ENCODE measurements at places on chromosomes 4 and X.

DNA sequence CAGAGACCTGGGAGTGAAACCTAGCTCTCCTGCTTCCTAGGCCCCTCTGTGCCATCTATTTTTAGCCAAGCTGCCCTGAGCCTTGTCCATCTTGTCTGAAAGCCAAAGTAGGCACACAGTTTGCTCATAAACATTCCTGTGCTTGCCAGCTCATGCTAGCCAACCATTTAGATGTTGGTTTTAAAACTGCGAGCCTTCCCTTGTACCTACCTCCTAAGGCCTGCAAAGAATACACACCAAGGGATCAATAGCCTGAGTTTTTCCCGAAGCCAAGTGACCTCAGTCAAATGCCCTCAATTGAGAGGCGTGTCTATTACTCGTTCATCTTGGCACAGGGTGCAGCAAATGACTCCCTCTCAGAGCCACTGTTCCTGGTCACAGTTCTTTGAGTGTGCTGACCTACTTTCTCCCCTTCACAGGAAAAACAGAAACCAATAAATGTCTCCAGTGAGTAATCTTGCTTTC lies 48.5 kb downstream of the ZCCHC12 start:
- no peak for DNase-seq

- DNase-seq = no peak
These were observed 18.7 kb downstream of the NDNF start for GRCh38 chr4:121053601-121054143.

DNA sequence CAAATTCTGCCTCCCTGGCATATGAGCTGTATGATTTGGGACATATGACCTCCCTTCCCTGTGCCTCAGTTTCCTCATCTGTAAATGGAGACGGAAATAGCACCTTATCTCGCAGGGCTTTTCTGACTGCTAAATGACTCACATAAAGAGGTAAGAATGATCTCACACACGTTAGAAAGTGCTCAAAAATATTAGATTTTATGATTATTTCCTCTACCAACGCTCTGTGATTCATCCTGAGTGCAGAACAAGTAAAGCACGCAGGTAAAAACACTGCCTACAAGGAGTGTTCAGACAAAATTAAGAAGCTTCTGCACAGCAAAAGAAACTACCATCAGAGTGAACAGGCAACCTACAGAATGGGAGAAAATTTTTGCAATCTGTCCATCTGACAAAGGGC lies 21.1 kb downstream of the ACSL1 start:
- no peak for DNase-seq

GRCh38 chrX:76253432-76253831 lies 80.6 kb downstream of the PBDC1 start:
- no peak for DNase-seq

- DNase-seq = no peak
These were observed 662.0 kb upstream of the CPEB2 start for GRCh38 chr4:14340321-14340720.

GRCh38 chrX:54824195-54824594 lies 16.6 kb downstream of the MAGED2 start:
- DNase-seq = no peak

GRCh38 chrX:29297171-29297800 lies 710.0 kb downstream of the IL1RAPL1 start:
- DNase-seq = no peak

Measured in head of caudate nucleus (tissue), 42 donors.